HT-29 (cell line): ENCODE measurements at places on chromosomes 4 and X. TPM values are rescaled to one million over a fixed set of nuclear protein-coding genes. Genes with fewer than 3 reads are reported as not detected.
A peak's percentile ranks its signal among the peaks of the same experiment; 100 is the strongest.

DNA sequence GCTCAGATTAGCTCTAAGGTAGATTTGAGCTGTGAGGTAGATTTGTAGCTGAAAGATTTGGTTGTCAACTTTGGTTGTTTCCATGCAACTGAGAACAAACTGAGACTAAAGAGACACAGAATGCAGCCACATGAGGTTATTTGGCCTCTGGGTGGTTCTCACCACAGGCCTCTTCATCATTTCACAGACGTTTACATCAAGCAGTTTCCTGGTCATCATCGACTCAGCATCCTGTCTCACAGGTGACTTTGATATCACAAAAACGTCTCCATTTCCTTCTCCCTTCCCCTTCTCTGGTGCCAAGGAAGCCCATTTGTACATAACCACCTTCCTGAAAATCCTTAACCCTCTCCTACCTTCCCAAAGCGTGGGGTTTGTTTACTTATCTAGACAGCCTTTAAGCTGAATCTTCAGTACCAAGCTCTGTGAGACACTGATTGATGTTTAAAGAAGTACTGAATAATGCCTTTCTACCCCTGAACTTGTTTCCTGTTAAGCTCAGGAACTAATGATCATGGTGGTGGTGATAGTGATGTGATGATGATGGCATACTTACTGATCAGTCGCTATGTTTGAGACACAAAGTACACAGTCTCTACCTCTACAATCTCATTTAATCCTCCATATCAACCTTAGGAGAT lies 81.9 kb downstream of the FAM114A1 start:
- no peak for DNase-seq

The PCDH18 gene
- not detected in 2 replicates for total RNA-seq

DNA sequence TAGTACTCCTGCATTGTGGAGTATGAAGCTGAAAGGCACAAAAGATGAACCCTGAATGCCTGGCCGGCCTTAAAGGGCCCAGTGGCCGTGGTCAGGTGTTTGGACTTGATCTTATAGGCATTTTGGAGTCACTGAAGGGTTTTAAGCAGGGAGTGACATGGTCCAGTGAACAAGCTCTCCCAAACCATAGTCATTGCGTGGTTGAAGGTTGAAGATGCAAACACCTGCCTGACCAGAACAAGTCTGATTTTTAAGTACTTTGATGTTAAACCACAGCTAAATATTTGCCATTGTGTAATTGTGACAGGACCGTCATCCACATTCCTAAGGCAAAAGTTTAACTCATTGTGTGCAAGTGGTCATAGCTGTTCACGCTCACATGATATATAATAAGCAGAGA lies 3.3 kb downstream of the STK32B start:
- no peak for DNase-seq

The TCEAL2 gene
- not detected in 2 replicates for total RNA-seq

GRCh38 chrX:47191331-47191730 lies 2.3 kb upstream of the UBA1 start:
- peak; percentile 56 for DNase-seq

- peak; percentile 7 for DNase-seq
Measured at GRCh38 chrX:138150709-138151108, 560.8 kb downstream of the FGF13 start.

The NHSL2 gene
- not detected in 2 replicates for total RNA-seq

- DNase-seq = peak; percentile 98
Measured at GRCh38 chr4:2536193-2537010, at the start of gene FAM193A. TSS of gene FAM193A (plus strand) at chr4:2536647. CDS start at chr4:2536916, 269 bp downstream.

DNA sequence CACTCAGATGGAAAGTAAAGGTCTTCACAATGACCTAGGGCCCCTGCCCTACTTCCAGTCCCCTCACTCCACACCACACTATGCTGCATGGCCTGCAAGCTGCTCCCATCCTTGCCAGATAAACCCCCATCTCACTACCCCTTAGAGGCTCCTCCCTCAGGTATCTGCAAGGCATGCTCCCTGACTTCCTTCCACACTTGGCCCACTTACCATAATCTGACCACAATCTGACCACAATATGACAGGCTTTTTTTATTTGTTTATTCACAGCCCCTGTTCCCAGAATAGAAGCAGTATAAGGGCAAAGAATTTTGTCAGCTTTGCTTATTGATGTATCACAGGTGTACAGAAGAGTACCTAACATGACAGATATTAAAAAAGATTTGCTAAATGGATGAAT lies 124.7 kb downstream of the CAMK2D start:
- peak; percentile 61 for DNase-seq

The FGG gene
- not detected in 2 replicates for total RNA-seq

DNA sequence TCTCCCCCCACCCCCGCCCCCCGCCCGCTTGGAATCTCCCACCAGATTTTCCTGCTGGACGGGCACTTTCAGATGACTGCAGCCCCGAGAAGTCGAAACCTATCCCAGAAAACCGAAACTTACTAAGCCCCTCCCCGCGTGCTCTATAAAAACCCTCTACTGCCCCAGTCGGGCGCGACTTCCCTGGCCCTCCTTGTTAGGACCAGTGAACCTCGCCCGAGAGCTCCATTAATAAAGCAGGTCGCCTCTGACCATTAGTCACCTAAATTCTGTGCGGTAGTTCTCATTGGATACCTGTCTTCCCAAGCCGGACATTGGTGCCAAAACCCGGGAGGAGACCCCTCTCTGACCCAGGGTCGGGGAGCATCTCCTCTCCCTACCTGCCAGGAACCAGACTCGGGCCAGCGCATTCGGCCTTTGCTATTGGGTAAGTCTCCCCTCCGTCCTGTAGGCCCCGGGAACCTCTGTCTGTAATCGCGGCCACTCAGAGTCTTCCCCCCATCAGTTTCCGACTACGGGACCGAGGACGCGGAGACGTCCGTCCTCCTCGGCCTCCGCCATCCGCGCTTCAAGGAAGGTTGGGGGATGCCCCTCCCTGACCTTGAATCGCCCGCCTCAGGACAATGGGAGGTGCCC lies 958.0 kb downstream of the RPA4 start:
- no peak for DNase-seq

DNA sequence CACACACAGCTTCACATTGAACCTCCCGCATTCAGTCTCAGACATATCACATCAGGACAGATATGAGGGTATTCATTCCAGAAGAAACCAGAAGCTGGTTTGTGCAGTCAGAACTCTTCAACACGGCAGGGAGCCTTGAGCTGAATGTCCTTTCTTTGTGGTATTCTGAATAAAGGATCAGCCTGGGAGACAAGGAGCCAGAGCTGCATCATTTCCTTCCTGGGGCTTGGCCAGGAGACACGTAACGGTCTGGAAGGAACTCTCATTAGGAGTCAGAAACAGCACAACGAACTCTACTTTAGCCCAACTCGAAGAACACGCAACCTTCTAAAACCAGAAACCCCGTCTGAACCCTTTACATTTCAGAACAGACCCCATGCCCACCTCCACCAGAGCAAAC lies 46.4 kb downstream of the KDR start:
- DNase-seq = no peak

The UGT2B7 gene
- 0.08 and 0.73 TPM in 2 replicates for total RNA-seq

The FGF5 gene
- total RNA-seq = not detected in 2 replicates
